Activated naive CD4-positive, alpha-beta T cell treated with anti-CD3 and anti-CD28 coated beads, Interleukin-2, amount 50 U/mL, for 16 hours (primary cell): ENCODE measurements at places on chromosomes 7 and 10.

- no peak for DNase-seq
Observed at GRCh38 chr7:94314413-94315410, 80.0 kb upstream of the COL1A2 start.

DNA sequence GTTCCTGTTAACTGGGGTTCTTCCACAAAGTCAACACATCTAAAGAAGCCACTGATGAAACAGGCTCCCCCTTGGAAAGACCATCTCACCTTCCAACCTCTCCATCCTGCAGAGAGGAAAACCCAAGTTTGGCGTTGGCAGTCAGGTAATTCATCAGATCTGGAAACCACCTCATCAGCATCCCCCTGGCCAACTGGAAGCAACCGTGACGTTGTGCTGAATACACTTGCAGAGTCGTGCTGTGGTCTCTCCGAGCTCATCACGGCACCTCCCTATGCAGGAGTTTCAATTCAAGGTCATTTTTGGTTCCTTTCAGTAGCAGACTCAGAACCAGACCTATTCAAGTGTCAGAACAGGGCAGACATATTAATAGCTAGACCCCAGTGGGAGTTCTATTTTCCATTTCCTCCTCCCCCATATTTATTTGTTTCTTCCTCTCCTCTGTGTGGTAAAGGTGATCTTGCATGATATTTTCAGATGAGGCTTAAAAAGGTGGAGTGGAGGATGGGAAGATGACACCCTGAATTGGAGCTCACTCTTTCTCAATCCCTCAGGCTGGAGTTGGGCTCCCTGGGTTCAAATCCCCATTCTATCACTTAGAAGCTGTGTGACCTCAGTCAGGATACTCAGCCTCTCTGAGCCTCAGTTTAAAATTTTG lies 149.1 kb upstream of the ADO start:
- no peak for DNase-seq

- DNase-seq: no peak
Observed at GRCh38 chr10:44512431-44513022, 127.6 kb upstream of the CXCL12 start.

DNA sequence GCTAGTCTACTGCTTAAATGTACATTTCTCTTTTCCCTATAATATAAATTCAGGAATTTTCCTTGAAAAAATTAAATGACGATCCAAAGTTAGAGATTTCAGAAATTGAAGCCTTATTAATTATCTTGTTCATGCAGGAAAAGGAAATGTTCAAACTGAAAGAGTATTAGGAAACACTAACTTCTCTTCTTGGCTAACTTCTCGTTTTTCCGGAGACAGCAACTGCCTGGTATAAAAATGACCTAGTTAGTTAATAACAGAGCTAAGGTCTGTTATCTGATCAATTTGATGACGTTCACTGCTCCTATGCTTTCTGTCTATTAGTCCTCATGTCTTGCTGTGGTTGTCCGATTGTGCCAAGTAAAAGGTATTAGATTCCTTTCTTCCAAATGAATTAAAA lies 212.5 kb downstream of the DGKB start:
- DNase-seq: no peak

DNA sequence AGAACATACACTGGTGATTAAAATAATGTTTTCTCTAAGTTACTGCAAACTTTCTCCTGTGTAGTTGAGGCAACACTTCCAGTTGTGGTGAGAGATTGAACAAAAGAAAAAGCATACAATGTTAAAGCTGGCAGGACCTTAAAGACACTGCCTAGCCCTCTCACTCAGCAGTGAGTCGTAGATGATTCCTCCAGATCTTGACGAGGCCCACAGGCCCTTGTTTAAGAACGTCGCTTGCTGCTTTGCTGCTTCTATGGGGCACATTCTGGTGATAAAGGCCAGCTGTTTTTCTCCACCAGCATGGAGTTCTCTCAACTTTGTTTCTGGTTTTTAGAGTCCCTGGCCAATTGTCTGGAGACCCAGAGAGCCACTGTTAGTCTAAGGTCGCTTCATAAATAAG lies 2.8 kb upstream of the DENND11 start:
- no peak for DNase-seq

GRCh38 chr7:1330801-1331425 lies 98.2 kb downstream of the UNCX start:
- no peak for DNase-seq

DNA sequence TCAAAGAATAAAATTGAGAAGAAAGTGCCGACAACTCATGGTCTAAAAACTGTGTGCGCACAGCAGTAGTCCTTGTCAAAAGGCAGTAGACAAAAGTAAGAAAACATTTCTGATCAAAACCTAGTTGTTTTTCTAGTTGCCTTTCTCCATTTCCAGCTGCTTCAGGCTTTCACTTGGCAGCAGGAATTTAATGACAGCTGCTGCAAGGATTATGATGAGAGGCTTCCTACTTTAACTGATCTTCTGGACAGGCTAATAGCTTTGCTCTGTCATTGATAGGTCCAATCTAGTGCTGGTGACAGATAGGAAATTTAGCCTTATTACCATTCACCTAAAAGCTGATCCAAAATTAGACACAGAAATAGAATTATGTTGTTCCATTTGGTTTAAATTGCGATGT lies 110.7 kb upstream of the SEMA3C start:
- DNase-seq: no peak

DNA sequence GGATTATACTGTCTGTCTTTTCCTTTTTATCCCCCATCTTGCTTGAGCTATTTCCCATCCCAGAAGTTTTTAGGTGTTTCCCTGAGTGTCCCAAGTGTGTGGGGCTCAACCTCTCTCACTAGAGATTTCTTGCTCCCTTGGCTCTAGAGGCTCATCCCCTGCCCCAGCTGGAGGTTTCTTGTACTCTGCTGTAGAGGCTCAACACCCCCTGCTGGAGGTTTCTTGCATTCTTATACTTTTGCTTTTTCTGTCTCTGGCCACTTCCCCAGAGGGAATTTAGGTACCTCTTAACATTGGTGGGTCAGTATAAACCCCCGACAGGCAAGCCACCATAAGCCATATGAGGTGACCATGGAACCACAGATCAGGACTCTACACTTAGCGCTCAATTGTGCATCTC lies 114.2 kb upstream of the FAM3C start:
- DNase-seq: no peak

DNA sequence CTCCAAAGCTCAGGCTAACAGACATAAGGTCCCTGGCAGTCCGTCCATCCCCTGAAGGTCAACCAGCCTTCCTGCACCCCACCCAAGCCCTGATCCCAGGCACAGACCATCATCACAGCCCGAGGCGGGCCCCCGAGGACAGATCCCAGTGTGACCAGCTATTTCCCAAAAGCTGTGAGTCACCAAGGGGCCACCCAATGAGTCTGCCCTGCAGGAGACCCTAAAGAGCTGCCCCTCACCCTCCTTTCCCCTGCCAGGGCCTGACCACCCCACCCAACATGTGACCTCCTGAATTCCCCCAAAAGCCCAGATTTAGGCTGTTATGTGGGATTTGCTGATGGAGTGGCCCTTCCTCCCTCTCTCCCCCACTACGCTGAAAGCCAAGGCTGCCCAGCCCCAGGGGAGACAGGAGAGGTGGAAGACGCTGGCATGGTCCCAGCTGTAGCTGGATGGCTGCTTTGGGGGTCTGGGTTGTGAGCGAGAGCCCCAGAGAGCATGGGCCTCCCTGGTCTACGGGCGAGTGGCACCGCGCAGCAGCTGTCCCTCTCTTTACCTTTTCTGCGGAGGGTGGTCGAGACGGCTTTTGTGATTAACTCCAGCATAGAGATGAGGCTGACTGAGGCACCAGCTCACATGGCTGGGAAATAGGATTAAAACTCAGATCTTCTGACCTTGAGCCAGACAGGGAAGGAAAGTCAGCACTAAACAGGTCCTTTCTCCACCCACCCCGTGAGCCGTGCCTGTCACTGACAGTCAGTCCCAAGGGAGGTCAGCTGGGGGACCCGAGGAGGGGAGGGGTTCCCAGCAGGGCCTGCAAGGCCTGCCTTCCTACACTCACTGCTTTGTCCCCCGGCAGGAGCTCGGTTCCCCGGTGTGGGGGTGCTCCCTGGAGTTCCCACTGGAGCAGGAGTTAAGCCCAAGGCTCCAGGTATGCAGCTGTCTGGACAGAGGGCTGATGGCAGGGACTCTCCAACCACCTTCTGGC lies 16.7 kb downstream of the ELN start:
- no peak for DNase-seq

GRCh38 chr7:1446620-1447032 lies 12.6 kb downstream of the MICALL2 start:
- DNase-seq: no peak

DNA sequence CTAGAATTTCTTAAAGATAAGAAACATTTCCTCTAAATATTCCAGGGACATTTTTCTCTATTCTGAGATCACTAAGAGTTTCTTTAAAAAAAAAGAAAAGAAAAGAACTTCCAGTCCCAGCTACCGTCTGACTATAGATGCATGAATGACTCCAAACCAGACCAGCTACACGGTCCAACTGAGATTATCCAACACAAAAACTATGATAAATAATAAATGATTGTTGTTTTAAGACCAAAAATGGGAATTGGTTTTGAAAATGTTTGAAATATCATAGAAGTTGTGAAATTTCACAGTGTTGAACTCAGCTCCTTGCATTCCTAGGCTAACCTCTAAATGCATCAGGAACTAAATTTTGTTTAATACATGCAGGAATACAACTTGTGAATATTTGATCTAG lies 1619.6 kb upstream of the LRRTM3 start:
- no peak for DNase-seq

GRCh38 chr10:77921395-77921794 lies 5.2 kb downstream of the DLG5 start:
- DNase-seq: no peak

DNA sequence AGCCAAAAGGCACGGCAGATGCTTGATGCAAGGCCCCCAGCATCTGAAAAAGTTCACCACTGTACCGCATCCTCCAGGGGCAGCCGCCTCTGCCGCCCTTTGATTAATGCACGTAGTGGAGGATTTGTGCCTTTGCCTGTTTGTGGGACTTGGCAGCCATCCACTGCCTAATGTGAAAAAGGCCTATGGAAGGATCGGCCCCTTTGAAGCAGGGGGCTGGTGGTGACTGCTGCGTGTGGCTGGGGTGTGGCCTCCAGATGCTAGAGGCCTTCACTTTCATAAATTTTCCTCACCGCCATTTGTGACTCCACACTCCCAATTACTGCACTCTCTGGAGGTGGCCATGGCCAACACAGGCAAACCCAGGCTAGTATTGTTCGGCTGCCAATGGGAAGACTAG lies 226.0 kb downstream of the BMPER start:
- DNase-seq: no peak

- no peak for DNase-seq
Observed at GRCh38 chr10:3895045-3895631, 110.1 kb upstream of the KLF6 start.

- no peak for DNase-seq
Observed at GRCh38 chr7:7077945-7078344, 104.4 kb upstream of the C1GALT1 start.

DNA sequence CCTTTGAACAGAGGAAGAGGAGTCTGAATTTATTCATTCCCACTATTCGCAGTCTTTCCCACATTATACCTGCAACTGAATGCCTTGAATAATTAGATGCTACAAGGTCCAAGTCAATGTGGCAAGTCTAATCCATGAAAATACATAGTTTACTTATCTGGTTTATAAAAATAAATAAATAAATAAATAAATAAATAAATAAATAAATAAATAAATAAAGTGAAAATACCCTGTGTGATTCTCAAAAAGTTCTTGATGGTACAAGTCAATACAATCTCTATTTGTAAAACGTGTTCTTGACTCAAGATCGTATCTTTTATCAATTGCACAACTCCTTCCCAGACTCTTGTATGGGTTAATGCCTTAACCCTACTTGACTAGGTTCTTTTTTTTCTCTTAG lies 417.7 kb downstream of the ZWINT start:
- DNase-seq: no peak

GRCh38 chr7:35802102-35802466 lies 1.2 kb downstream of the SEPTIN7 start:
- no peak for DNase-seq

DNA sequence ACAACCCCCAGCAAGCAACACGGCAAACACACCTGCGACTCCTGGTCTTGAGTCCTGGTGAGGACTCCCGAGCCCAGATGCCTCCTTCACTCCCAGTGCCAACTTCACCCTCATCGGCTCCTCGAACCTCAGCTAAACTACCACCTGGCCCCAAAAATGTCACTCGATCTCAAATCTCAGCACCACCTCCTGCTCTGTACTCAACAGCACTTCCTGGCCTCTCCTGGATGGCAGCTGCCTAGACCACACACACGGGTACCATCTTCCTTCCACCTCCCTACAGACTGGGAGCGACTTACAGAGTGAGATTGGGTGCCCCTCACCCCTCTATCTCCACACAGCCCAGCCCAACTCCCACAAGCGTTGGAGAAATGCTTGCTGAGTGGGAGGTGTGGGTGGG lies 123.9 kb upstream of the MGMT start:
- DNase-seq: no peak

- DNase-seq: no peak
Observed at GRCh38 chr7:103073989-103074518, 542 bp downstream of the FBXL13 start.

DNA sequence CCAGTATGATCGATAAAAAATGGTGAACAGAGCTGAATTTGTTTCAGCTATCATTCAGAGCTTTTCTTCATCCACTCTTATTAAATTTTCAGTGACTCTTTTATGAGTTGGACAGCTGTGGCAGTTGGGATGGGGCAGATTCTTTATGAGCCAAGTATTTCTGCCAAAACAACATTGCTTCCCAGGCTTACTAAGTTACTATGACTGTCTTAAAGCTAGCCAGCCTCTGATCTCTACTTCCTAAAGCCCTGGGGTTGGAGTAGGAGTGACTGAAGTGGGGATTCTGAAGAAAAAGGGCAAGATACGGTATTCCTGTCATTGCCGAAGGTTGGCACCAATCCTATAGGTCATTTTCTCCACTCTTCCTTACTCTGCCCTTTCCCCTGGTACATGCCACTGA lies 12.7 kb downstream of the RPP30 start:
- DNase-seq: no peak

DNA sequence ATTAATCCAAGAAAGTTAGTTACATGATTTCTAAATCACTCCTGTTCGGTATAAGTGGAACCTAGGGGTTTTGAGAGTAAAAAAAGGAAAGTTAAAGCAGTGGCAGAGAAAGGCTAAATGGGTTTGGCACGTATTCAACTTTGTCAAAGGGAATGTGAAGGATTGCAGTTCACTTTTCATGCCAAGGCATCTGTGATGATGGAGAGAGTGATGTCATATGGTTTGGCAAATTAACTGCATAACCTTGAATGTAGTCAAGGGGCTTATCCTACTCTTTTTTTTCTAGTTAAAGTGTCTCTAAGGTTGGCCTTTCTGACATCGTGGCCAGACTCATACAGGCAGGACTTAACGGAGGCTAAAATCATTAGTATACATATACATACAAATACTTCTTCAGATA lies 277.8 kb downstream of the EXOC4 start:
- no peak for DNase-seq

GRCh38 chr10:25130906-25131305 lies 43.9 kb upstream of the GPR158 start:
- DNase-seq: no peak

DNA sequence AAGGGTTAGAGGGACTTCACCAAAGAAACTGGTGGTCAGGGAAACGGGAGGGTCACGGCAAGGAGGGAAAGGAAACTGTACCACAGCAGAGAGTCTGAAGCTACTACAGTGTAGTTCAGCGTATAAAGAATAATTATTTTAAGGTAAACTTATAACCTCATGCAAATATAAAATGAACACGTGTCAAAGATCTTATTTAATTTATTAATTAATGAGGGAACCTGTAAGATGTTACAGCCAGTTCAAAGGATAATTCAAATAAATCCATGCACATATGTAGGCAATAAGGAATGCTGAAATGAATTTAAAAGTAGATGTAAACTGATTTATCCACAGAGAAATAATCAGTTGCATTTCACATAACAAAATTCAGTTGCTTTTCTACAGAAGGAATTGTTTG lies 49.4 kb upstream of the ATRNL1 start:
- DNase-seq: no peak
